G401 (cell line): ENCODE measurements at places on chromosomes 11 and 22. TPM values are rescaled to one million over a fixed set of nuclear protein-coding genes. Genes with fewer than 3 reads are reported as not detected.
A peak's percentile ranks its signal among the peaks of the same experiment; 100 is the strongest.

The OR10A5 gene
- total RNA-seq: not detected in 2 replicates

The OR52H1 gene
- not detected in 2 replicates for total RNA-seq

The DDTL gene
- not detected in 2 replicates for total RNA-seq

The PRAME gene
- 2.6 and 11.8 TPM in 2 replicates for total RNA-seq

The OSM gene
- total RNA-seq: not detected in 2 replicates

The OR51B4 gene
- total RNA-seq: not detected in 2 replicates

The ALDH3B2 gene
- not detected in 2 replicates for total RNA-seq

The APOBEC3C gene
- 1.7 and 2.9 TPM in 2 replicates for total RNA-seq

The SLC35F2 gene
- total RNA-seq: 67.8 and 105 TPM in 2 replicates

GRCh38 chr11:1289211-1289935 is 20.1 kb downstream of the TOLLIP start:
- no peak for DNase-seq

DNA sequence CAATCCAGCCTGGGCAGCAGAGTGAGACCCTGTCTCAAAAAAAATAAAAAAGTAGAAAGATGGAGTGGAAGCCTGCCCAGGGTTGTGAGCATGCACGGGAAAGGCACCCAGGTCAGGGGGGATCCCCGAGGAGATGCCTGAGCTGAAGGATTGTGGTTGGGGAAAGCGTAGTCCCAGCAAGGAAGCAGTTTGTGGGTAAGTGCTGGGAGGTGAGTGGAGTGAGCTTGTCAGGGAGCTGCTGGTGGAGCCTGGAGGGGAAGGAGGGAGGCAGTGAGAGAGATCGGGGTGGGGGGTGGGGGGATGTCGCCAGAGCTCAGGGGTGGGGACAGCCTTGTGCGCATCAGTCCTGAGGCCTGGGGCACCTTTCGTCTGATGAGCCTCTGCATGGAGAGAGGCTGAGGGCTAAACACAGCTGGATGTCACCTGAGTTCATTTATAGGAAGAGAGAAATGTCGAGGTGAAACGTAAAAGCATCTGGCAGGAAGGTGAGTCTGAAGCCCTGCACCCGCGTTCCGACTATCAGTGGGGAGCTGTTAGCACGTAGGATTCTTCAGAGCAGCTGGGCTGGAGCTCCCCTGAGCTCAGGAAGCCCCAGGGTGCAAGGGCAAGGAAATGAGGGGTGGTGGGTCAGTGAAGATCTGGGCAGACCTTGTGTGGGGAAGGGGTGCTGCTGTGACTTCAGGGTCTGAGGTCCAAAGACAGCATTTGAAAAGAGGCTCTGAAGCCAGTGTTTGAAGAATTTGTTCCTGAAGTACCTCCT is 10.2 kb downstream of the TMEM121B start:
- no peak for DNase-seq

DNA sequence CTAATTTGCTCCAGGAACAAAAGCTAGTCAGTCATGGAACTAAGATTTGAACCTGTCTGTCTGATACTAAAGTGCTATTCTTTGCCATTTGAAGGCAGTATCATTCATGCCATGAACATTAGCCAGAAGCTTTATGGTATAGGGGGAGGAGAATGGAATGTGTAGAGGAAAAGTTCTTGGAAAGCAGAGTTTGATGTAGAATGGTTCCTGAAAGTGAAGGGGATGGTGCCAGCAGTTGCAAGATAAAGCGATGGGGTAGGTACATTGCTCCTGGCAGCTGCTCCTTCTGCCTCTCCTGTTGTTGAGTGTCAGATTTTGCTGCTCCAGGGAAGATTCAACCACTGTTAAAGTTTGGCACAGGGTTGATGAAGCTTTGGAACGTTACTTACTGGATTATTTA is 53.4 kb downstream of the ARHGAP42 start:
- DNase-seq: no peak

GRCh38 chr11:68658661-68659060 is 25.7 kb upstream of the GAL start:
- DNase-seq: no peak

GRCh38 chr11:62860835-62861563 is 19.7 kb upstream of the SLC3A2 start:
- DNase-seq: no peak

DNA sequence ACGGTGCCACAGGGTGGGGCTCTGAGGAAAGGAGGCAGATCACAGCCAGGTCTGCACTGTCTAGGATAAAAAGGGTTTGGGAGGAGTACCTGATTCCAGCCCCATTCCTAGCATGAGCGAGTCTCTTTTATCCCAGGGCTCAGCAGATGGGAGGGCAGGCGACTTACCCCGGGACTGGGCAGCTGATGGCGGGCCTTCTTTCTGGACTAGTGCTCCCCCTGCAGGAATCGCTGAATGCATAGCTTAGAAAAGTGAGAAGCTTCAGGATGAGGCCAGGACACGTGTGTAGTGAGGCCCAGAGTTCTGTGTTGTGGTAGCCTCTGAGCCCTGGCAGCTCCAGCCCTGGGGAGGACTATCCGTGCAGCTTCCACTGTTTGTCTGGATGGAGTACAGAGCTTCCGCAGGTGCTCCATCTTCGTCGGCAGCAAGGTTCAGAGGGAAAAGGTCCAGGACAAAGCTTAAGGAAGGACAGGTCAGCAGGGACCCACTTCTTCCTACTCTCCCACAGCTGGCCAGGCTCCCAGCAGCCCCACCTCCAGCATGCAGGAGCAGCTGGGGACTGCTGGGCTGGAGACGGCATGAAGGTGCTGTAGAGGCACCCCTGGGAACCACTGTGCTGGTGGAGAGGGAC is 30.4 kb downstream of the COMMD9 start:
- DNase-seq: peak; percentile 75

- no peak for DNase-seq
These were observed 886.3 kb upstream of the RAG2 start for GRCh38 chr11:37484298-37484697.

DNA sequence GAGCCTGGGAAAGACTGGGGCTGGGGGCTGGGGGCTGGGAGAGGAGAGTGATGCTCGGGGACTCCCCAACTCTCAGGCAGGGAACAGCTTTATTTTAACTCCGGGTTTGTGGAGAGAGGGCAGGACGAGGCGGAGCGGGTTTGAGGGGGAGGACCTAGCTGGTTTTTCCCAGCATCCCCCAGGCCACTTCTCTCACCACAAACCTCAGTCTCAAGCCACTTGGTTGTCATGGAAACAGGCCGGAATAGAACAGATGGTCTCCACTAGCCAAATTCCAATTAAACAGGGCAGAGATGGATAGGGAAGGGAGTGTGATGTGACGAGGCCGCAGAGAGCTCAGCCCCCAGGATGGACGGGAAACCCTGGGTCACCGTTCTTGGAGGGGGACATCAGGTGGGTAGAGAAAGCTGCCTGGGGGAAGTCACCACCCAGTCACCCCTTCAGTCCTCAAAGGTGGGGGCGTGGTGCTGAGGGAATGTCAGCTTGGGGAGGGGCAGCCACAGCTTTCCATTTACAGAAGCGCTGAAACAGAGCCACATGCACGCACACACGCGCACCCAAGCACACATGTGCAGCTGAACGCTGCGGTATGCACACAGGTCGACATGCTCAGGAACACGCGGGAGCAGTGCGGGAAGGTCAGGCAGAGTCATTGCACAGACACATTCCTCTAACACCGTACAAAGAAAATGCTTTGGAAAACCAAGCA is 19.2 kb downstream of the NECTIN1 start:
- peak; percentile 98 for DNase-seq

DNA sequence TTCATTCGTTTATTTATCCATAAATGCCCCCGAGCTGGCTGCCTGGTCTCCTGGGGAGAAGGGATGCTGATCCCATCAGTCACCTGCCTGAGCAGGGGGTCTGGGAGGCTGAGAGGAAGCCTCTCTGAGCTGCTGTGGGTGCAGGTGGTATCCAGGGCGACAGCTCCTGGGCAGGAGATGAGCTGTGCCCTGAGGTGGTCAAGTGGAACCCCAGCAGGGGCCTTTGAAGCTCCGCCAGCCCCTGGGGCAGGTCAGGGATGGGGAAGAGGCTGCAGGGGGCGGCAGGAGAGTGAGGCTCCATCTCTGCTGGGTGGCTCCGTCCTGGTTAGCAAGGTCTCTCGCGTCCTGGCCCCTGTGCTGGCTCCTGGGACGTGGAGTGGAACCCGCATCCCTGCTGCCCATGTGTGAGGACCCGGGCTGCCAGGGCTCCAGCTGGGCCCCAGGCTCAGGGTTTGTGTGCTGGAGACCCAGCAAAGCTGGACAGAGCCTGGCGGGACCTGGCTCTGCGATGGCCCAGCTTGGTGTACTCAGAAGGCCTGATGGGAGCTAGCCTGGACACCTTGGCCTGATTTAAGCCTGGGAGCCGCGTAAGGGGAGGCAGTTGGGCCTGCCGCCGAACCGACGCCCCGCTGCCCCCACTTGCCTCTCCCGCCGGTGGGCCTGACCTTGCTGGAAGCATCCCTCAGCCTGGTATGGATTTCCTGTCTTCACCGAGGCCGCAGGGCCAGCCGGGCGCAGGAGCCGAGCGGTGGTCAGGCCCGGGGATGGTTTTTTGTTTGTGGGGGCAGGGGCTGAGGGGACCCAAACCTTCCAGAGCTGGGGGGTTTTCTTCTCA is 44.5 kb downstream of the RTN4R start:
- no peak for DNase-seq

GRCh38 chr11:113710989-113711388 is 4.9 kb upstream of the TMPRSS5 start:
- no peak for DNase-seq

DNA sequence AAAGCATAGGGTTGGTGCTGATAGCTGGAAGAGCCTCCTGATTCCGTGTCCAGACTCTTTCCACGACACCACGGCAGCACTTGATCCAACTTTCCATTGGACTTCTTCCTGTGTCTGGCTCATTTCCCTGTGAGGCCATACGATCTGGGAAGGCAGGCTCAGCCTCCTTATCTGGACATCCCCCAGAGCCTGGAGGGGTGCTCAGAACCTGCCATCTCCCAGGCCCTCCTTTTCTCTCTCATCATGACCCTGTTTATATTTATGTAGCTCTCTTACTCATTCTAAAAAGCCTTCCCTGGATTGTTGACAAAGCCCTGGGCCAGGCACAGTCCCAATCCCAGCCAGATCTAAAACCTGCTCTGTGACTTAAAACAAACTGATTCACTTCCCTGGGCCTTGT is 7.8 kb upstream of the BCL9L start:
- DNase-seq: peak; percentile 53

GRCh38 chr22:50040717-50041116 is 17.4 kb downstream of the TTLL8 start:
- DNase-seq: no peak

- peak; percentile 18 for DNase-seq
These were observed 52.4 kb downstream of the GRIK4 start for GRCh38 chr11:120563703-120564572.

- no peak for DNase-seq
These were observed 35.9 kb downstream of the ST3GAL4 start for GRCh38 chr11:126391286-126391954.

- peak; percentile 79 for DNase-seq
These were observed 23.4 kb upstream of the RIC3 start for GRCh38 chr11:8192016-8192895.

GRCh38 chr11:15897211-15897960 is 459.0 kb downstream of the SOX6 start:
- no peak for DNase-seq

DNA sequence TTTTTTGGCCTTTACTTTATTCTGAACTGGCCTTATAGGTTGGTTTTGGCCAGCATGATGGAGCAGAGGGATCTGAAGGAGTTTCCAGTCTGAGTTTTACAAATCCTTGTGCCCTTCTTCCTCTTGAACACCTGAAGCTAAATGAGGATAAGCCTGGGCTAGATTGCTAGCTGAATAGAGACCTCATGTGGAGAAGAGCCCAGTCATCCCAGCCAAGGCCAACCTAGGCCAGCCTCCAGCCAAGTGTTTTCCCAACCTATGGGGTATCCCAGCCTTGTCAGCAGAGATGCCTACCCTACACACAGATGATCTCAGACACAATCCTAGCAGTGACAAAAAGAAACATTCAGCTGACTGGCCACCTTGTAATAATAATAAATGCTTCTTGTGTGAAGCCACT is 966 bp upstream of the CASP12 start:
- DNase-seq: no peak

DNA sequence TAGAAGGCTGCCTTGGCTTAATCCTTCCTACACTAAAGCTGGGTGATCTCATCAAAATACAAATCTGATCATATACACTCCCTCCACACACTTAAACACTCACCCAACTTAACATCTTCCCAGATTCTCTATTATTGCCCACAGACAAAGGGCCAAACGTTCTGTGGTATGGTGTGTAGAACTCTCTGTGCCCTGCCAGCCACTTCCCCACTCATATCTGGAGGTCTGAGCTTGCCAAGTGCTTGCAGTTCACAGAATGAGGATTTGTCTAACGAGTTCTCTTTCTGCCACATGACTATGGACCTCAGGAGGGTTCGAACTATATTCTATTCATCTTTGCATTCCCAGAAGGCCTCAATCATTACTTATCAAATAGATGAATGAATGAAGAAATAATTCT is 77.6 kb downstream of the MPPED2 start:
- no peak for DNase-seq

- no peak for DNase-seq
These were observed 176.4 kb downstream of the FAM181B start for GRCh38 chr11:82557274-82557673.

DNA sequence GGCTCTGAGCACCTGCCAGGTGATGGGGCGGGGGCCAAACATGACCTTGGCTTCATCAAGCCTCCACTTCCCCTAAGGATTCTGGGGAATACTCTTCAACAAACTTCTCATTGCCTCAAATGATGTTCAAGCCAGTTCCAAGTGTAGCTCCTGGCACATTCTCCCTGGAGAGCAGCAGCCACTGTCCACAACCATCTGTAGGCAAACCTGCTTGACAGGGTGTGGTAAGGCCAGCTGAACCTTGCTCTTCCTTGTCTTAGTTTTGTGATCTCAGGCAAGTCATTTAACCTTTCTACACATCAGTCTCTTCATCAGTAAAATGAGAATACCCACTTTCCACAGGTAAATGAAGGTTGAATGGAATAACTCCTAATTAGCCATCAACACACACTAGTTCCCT is 323.3 kb downstream of the TENM4 start:
- no peak for DNase-seq

DNA sequence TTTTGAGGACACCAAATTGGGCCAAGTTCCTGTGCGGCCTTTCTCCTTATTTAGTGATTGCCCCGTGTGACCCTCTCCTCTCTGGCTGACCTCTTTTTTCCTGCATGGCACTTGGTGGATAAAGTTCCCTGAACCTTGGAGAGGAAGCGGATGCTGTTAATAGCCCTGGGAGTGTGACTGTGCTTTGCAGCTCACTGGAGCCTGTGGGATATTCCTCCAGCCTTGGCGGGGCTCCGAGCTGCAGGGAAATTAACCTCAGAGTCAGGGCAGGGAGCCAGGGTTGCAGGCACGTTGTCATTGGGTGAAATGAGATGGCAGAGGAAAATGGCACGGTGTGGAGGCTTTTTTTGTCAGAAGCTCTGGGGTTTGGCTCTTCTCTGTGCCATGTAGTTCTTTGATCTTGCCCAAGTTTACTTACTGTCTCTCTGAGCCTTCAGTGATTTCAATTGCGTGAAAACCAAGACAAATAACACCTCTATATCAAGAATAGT is 965 bp downstream of the OR9Q1 start:
- peak; percentile 13 for DNase-seq

- DNase-seq: no peak
These were observed 449 bp upstream of the TOM1 start for GRCh38 chr22:35299217-35299672.
